ENCODE measurements at places on chromosomes 7 and 10.

- H3K36me3 ChIP-seq, result no peaks in the 10 kb centered on the region
- no peaks in the 10 kb centered on the region for H3K27me3 ChIP-seq
- H3K27ac ChIP-seq, result no peak overlapping the region
- peaks cover 2% of the 10 kb centered on the region for H3K4me1 ChIP-seq
- no peak for DNase-seq
- no peak overlapping the region for H3K4me3 ChIP-seq
Observed at GRCh38 chr10:10658172-10658785, 359.4 kb upstream of the CELF2 start.

DNA sequence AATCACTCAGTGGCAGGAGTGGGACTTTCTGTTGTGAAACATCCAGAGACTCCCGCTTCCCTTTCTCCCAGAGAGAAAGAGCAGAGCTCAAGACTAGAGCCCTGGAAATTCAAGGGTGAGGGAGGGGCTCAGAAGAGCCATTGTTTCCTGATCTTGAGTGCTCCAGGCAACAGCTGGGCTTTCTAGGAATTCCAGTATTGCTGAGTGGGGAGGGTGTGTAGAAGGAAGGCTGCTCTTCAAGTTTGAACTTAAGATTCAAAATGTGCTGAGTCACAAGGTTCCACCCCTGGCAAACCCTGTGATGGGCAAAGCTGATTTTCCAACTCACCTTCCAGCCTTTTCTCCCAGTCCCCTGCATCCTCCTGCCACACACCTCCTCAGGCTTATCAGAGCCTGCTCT lies 42.3 kb upstream of the MSRB2 start:
- H3K27ac ChIP-seq, result no peak overlapping the region
- DNase-seq, result peak; percentile 39
- no peaks in the 10 kb centered on the region for H3K4me1 ChIP-seq
- H3K36me3 ChIP-seq, result no peaks in the 10 kb centered on the region
- H3K27me3 ChIP-seq, result no peaks in the 10 kb centered on the region

- no peaks in the 10 kb centered on the region for H3K36me3 ChIP-seq
- no peaks in the 10 kb centered on the region for H3K27me3 ChIP-seq
- H3K4me1 ChIP-seq, result no peaks in the 10 kb centered on the region
- H3K4me3 ChIP-seq, result no peak overlapping the region
- no peak overlapping the region for H3K27ac ChIP-seq
- DNase-seq, result no peak
Observed at GRCh38 chr7:3867863-3868262, 566.8 kb downstream of the SDK1 start.

GRCh38 chr10:89301721-89302445 lies at the start of gene IFIT2:
Gene IFIT2, plus strand, starts transcription at chr10:89302046. Its CDS starts 78 bp downstream, at chr10:89302124.
- H3K36me3 ChIP-seq, result peaks cover 13% of the 10 kb centered on the region
- H3K4me3 ChIP-seq, result peak within 1 kb of the TSS; percentile 53
- H3K27ac ChIP-seq, result peak within 1 kb of the TSS; percentile 79
- H3K4me1 ChIP-seq, result peaks cover 39% of the 10 kb centered on the region
- no peak for DNase-seq
- H3K27me3 ChIP-seq, result no peaks in the 10 kb centered on the region

GRCh38 chr7:2864999-2865670 lies 21.0 kb upstream of the GNA12 start:
- DNase-seq, result no peak
- H3K27ac ChIP-seq, result no peak overlapping the region
- H3K4me3 ChIP-seq, result no peak overlapping the region
- H3K36me3 ChIP-seq, result no peaks in the 10 kb centered on the region
- peaks cover 31% of the 10 kb centered on the region for H3K4me1 ChIP-seq

All from esophagus muscularis mucosa (tissue), 4 donors.